Activated naive CD4-positive, alpha-beta T cell treated with anti-CD3 and anti-CD28 coated beads, Interleukin-2, amount 50 U/mL, for 16 hours (primary cell): ENCODE measurements at places on chromosomes 2 and 18.

- no peak for DNase-seq
Observed at GRCh38 chr2:192887337-192887736, 692.6 kb upstream of the TMEFF2 start.

DNA sequence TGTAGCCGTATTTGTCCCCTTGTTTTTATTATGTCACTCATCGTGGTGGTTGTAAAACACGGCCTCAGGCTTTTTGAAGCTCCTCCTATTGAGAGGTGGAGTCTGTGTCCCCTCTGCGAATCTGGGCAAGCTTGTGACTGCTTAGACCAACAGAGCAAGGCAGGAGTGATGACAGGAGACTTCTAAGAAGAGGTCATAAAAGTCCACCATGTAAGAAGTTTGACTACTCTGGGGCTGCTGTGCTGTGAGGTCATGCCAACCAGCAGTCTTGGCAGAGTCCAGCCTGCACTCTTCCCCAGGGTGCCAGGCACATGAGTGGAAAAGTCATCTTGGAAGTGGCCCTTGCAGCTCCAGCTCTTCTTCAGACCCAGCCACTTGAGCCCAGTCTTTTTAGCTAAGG, 83.8 kb upstream of the SPTBN1 start:
- DNase-seq = no peak

DNA sequence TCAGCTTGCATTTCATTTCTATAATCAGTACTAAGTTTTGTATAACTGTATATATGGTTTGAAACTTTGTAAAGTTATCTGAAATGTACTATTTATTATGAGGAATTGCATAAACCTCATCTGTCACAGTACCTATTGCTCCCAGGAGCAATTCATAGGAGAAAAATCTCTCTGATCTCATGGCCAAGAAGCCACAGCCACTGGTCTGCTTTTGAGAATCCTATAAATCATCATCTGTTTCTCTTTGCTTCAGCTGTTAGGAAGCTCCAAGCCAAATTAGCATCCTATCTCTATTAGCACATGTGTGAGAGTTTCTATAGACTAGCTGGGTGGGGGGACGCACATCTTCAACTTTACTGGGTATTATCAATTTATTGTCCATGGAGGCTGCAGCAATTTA, 210.3 kb downstream of the CYP26B1 start:
- DNase-seq = no peak

DNA sequence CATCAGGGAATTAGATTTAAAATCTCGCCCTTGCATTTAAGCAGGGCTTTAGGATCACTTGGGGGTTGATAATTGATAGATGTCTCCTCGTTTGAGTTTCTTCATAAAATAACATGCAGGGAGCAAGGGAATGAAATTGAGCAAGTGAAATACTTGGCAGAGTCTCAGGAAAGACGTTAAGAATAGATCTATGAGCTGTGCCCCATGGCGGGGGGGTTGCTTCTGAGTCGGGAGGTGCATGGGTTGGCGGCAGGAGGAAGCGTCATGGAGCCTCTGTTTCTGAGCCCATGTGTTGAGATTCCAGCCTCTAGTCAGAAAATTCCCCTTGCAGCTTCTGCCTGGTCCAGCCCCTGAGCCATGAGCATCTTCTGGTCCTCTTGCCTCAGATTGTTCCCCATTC, 82.0 kb downstream of the APOB start:
- no peak for DNase-seq
